Fibroblast of gingiva (primary cell): ENCODE measurements at places on chromosomes 5 and 9.

DNA sequence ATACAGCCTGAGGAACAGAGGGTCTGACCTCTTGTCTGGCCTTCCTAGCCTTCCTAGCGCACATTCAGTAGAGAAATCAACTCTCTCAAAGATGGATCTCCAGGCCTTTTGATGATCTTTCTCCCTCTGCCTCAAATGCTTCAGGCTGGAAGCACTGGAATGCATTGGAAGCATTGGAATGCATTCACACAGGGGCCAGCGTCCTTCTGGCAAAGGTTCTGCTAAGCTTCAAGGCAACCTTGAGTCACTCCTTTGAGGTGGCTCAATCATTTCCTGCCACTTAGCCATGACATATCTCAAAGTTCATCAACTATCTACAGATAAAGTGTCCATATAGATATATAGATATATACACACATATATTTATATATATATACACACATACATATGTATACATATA, 42.9 kb downstream of the OR2K2 start:
- peak; percentile 47 for DNase-seq

DNA sequence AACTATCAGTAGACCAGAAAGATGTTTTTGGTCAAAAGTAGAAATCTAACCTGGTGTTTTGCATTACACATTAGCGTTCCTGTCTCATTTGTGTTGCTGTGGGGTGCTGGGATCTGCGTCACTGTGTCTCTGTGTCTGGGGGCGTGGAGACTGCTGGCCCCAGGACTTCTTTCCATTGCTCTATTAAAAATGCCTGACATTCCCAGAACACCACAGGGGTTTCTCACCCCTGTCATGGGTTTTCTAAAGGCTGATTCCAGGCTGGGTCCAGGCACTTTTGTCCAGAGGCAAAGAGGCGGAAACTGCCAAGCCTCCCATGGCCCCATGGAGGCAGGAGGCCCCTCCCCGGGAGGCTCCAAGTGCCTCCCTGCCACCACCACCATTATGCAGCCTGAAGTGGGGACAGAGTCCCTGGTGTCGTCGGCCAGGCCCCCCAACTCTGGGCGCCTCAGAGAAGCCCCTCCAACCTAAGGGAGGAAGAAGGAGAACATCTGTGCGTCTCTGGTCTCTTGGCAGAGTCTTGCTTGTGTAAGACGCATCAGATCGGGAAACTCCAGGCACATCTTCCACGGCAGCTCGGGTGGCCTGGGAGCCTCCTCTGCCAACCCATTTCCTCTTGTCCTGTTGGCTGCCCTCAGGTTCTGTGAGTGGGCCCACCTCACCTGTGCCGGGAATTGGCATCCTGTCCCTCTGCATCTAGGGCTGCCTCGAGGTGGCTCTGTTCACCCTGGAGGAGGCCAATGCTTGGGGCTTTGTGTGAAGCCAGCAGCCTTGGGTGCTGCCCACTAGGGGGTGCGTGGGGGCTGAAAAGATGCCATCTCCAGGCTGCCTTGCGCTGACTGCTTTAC, 13.8 kb upstream of the PLEKHG4B start:
- DNase-seq, result no peak

DNA sequence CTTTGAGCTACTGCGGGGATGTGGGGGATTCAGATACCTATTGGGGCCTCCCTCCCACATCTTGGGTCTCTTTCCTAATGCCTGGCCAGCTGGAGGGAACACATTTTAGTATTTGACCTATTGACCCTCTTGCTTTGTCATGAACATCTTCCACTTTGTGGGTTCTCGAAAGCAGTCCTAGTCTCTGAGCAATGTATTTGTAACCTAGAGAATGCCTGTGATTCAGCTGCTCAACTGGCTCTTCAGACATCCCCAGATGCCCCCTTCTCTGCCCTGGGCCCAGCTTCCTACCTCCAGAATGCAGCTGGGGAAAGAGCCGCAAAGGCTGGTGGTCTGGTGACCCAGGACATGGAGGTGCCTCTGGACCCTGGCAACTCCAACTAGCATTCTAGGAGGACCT, 32.2 kb downstream of the APTX start:
- peak; percentile 5 for DNase-seq

- no peak for DNase-seq
Observed at GRCh38 chr9:106820866-106821265, 42.1 kb upstream of the ZNF462 start.

DNA sequence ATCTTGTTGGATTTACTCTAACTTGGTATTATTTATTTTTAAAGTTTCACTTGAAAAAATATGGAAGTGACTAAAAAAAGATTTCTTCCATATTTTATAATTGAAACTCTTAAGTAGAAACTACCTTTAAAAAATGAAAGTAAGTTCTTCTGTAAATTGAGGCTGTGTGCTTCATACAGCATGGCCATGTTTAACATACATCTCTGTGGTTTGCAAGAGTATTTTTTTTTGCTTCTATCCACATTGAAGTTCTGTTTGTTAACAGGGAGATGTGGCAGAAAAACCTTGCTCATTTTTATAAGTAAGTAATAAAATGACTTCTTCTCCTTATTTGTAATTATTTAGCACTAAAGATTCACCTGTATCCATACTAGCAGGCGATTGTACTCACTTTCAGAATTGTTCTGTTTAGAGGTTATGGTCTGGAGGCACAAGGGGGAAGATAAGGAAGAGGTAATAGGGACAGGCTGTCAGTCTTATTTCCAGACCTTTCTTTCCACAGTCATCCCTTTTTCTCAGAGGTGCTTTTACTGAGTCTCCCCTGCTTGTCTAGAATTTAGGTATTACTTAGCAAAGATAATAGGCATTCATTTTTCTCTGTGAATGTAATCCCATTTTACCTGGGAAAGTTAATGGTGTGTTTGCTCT, 16.0 kb downstream of the FYB1 start:
- DNase-seq, result no peak

GRCh38 chr9:70049672-70050271, 6.1 kb downstream of the MAMDC2 start:
- peak; percentile 89 for DNase-seq

GRCh38 chr5:170206216-170206615, 26.6 kb upstream of the C5orf58 start:
- no peak for DNase-seq

- no peak for DNase-seq
Observed at GRCh38 chr5:95916687-95917085, 45.0 kb downstream of the ELL2 start.

- DNase-seq, result no peak
Observed at GRCh38 chr5:33491941-33492340, 51.2 kb downstream of the TARS1 start.

DNA sequence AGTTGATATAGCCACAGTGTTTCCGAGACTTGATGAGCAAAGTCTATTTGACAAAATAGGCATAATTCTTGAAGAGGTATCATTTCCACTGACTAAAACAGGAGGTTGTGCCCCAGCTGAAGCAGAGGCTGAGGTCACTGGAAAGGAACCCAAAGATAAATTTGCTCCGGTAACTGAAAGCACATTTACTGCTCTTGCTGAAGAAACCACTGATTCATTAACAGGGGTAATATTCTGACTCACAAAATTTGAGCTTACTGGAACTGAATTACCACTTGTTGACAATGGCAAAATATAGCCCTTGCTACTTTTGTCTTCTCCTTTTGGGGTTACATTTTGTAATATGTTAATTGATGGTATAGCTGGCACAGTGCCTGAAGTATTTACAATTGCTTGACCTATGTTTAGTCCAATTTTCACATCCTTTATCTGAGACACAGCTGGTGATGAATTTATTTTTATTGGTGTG, 30.2 kb downstream of the MLANA start:
- peak; percentile 21 for DNase-seq

DNA sequence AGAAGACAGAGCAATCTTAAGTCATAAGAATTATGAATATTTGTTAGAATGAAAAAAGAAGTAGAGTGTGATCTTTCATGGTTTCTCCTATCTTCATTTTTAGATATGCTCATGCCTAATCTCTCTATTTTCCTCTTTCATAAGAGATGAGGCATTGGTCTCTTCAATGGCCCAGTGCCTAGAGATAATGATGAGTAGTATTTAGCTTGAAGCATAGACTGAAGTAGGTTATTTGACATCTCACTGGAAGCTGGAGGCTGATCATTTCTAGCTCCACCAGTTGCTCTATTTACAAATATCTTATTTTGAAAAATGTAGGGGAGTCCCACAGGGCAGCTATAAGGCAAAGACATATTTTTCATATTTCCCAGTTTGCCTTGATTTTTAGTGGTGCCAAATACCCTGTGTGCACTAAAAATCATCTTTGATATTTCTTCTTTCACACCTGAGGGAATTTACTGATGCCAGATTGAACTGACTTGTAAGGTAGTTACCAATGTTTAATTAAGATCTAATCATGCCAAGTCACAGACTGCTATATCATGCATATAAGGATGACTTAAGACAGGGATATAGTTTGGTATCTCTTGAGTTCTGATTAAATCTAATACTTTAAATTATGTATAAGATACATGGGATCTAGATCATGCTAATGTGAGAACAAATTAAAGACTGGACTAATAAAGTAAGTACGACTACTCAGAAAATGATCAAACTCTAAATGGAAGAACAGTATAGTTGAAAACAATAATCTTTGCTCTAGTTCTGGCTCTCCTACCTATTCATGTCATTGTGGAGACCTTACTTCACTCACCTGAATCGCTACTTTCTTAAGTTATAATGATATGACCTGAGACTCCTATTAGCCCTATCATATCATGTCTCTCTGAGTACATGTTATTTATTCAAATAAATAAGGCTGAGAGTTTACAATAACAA, 108.2 kb upstream of the IFNE start:
- no peak for DNase-seq

GRCh38 chr9:132984202-132985070, 5.9 kb downstream of the GFI1B start:
- no peak for DNase-seq

DNA sequence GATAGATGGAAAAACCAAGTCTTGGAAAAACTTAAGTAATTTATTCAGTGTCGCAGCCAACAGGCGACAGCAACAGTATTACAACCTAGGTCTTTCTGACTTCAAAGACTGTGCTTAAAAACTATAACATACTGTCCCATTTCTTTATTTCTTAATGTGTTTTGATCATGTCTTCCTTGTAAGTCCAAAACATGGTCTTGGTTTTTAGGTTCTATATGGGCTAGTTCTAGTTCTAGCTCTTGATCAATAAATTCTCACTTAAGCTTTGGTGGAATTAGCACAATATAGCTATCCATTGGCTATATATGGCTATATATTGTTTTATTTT, 69.9 kb downstream of the IQGAP2 start:
- DNase-seq, result no peak

DNA sequence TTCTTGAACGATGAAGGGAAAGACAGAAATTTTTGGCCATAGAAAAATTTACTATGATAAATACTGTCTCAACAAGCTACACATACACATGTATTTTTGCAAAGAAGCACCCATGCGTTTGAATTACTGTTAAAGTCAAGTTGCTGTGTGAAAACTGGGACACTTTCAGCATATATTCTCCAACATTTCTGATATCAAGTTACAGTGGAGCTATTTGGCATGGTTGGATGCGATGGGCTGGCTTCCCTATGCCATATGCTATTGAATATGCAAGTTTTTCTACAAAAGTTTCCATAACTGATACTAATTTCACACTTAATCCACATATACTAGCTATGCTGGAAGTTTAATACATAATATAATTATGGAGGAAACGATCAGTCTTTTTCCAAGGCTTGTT, 381.4 kb downstream of the CTNND2 start:
- DNase-seq, result no peak

DNA sequence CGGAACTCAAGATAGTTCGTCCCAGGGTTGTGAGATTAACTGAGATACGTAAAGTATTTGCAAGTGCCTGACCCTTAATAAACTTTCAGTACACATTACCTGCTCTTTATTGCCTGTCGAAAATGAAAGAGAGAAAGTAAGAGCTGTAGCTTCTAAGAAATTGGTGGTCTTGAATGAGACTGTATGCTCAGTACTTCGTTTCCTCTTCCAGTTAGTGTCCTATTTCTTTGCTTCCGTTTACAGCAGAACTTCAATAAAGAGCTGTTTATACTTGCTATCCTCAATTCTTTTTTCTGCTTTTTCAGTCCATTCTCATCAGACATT, 534 bp downstream of the SRFBP1 start:
- no peak for DNase-seq
